ENCODE measurements at places on chromosomes 1 and 21.

DNA sequence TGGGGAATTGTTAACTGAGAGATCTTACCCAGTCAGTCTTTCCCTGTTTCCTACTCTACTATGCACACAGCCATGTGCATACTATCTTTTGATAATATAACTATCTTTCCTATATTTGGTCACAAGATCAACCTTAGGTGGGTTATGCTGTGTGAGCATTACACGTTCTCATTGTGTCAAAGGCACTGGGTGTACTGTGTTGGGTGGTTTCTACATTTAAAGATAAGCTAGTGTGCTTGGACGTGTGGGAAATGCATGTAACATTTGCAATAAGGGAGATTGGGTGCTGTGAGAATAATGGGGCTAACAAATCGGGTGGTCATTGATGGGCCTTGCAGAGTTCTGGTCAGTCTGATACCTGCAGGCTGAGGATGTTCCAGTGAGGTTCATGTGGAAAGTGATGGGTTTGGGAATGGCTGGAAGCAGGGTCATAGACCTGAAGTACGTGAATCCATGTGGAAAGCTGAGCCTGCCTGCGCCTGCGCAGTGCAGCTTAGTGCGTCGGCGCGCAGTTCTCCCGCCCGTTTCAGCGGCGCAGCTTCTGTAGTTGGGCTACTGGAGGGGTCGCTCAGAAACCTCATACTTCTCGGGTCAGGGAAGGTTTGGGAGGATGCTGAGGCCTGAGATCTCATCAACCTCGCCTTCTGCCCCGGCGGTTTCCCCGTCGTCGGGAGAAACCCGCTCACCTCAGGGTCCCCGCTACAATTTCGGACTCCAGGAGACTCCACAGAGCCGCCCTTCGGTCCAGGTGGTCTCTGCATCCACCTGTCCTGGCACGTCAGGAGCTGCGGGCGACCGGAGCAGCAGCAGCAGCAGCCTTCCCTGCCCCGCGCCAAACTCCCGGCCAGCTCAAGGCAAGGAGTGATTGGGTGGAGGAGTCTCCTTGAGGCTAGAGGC lies at the start of gene MSH4:
Gene MSH4 (plus strand): TSS at position 507 of the 897 bp plus-strand sequence. CDS start 104 bp downstream, at position 611.
- no peak for DNase-seq

DNA sequence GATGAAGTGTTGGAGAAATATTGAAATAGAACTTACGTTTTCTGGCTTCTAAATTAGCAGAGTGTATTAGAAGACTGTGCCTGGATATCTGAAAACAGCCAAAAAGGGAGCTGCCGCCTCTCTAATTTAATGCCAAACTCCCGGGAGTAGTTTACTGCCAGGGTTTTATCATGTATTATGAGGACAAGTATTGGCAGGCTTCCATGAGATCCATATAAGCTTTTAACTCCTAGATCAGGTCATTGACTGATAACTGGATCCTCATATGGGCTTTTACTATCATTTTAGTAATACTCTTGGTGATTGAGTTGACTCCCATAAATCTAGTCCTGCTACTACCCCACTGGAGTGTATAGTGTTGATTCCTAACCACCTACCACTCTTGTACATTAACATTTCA lies 178.4 kb upstream of the CXADR start:
- DNase-seq, result no peak

- no peak for DNase-seq
Observed at GRCh38 chr1:23331713-23332112, 12.4 kb downstream of the HNRNPR start.

- no peak for DNase-seq
Observed at GRCh38 chr21:15309022-15309590, 244.3 kb upstream of the NRIP1 start.

GRCh38 chr1:32309960-32310359 lies 18.1 kb downstream of the HDAC1 start:
- no peak for DNase-seq

DNA sequence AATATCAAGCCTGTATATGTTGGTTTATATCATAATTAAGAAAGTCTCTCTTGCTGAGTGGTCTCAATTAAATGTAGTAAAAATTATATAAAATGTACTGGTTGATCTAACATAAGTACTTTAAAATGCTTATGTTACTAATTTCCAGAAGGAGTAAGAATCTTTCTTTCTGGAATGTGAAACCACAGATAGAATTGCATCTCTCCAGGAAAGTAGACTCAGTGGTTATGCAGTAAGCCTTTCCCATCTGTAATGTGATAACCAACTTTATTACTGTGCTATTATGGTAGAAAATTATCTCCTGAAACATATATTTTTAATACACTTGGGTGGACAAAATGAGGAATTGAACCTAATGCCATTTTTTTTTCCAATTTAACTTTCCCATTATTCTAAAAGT lies 8.9 kb upstream of the RALGPS2 start:
- DNase-seq, result no peak

DNA sequence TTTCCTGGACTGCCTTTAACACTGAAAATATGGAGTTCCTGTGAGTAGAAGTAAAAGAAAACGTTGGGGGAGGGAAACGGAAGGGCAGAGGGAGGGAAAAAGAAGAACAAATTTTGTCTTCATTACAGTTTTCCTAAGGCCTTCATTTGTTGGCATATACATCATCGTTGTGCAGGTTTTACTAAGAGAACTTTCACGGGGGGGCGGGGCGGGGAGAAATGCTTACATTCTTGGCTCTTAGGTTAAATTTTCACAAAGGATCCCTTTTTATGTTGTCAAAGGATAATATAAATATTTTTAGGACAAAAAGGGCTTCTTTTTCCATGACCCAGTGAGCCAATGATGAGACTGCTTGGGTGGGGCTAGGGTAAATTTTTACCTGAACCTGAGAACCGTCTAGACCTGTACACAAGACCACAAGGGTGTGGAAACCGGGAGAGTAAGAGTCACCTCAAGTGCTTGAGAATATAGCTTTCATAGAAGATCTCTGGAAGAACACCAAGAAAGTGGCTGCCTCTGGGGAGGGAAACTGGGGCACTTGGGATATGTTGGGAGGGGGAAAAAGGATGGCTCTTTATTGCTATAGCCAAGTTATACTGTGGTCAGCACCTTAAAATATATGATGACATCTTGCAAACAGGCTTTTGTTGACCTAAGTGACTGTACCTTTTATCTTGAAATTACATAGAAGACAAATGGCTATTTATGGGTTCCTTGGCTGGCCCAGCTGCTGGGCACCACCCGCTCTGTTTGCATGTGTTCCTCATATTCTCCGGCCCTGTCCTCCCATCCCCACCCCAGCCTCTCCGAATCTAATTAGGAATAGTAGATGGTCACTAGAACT lies 2.0 kb upstream of the UTP25 start:
- no peak for DNase-seq

DNA sequence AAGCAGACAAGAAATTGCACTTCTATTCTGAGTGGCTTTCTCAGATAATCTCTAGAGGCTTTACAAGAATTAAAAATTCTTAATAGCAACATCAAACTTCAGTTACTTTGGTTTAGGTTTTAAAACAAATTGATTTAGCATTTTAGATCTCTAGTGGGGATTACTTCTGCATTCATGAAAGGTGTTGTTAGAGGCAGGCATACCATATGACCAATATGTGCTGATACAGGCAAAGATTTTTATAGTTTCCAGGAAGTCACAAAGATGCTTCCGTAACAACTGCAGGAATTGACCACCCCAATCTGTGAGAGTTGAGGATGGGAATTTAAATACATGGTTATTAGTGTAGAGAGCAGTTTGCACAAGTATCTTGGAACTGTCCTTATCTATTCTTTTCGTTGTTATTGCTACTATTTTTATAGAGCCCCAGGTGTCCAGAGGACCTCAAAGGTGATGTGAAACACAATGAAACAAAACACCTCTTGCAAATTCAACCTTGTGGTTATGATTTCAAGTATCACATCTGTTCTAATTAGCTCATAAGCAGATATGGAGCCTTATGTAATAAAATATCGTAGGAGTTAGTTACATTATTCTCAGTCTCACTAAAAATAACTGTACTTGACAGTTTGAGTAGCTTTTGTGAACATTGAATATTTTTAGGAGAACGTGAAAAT lies 512.7 kb upstream of the ADGRL4 start:
- no peak for DNase-seq

DNA sequence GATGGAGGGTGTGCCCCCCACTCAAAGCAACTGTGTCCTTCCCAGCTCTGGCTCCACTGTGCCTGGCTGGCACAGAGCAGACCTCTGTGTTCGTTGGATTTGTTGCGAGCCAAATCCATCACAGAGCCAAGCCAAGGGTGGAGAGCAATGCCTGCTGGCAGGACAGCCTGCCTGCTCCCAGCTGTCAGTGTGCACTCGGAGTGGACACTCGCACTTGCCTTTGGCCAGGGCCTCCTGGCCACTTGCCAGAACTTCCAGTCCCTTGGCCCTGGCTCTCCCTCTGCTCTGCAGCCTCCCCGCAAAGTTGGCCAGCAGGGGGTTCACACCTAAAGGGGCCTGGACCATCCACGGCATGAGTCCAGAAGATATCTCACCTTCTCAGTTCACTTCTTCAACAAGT lies 16.4 kb downstream of the HEYL start:
- DNase-seq, result no peak

DNA sequence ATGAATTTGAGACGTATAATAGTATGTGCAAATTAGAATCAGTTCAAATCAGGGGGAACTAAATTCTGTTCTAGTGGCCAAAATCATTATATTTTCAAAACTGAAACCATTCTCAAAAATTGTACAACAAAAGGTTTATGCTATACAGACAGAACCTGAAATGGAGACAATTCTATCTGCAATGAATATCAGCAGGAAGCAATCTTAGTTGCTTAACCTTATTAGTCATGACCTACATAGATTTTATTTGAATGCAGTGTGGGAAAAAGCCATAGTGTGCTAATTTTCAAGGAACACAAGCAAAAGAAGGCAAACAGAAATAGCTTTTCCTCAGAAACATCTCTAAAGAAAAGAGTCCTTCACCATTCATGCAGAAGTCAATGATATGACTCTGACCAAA lies 6.5 kb downstream of the AK5 start:
- DNase-seq, result no peak

- no peak for DNase-seq
Observed at GRCh38 chr1:8458607-8459006, 140.7 kb downstream of the SLC45A1 start.

- no peak for DNase-seq
Observed at GRCh38 chr1:46466477-46467182, 23.0 kb upstream of the DMBX1 start.

DNA sequence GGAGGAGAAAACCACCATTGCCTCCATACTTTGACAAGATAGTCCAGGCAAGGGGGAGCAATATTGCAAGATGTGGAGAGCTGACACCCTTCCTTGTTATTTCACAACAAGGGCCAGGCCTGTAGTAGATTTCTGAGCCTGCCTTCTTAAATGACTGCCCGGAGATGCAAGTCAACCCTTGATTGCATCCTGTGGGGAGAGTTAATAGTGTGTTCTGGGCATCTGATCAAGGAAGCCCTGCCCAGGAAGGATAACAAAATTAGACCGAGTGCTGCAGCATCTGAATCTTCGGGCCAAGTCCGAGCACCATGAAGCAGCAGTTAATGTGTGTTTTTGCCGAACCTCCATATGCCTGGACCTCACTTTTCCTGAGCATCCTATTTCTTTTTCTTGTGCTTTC lies 382.3 kb downstream of the PRDM2 start:
- DNase-seq, result no peak

GRCh38 chr1:5509664-5510452 lies 482.4 kb downstream of the NPHP4 start:
- DNase-seq, result peak; percentile 62

DNA sequence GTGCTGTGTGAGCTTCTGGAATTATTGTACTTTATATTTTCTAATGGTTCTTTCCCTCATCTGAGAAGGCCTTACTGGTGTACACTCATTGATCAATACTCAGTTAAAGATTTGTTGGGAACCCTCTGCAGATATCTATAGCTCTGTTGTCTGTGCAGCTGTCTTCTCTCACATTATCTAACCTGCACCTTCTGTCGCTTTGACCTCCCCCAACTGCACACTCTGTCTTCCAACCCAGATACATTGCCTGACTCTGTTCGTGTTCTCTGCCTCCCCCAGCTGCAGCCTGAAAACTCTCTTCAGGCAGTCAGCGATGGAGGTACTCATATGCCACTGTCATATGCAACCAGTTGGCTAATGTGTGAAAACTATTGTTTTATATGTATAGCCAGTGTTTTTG lies 334.3 kb downstream of the NCAM2 start:
- no peak for DNase-seq

DNA sequence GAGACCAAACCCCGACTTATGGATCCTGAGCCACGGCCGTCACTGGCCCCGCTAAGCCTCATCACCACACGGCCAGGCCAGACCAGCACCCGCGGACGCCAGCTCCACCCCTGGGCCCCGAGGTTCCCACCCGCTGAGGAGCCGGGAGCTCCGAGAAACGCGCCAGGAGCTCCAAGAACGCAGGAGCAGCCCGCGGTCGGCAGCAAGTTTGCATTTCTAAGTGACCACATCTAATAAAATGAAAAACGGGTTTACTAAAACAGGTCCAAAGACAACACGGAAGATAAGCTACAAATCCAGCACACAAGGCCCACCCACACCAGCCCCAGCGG lies 8.1 kb upstream of the C1QTNF12 start:
- no peak for DNase-seq

- DNase-seq, result no peak
Observed at GRCh38 chr21:45950740-45951515, 30.6 kb upstream of the COL6A1 start.

DNA sequence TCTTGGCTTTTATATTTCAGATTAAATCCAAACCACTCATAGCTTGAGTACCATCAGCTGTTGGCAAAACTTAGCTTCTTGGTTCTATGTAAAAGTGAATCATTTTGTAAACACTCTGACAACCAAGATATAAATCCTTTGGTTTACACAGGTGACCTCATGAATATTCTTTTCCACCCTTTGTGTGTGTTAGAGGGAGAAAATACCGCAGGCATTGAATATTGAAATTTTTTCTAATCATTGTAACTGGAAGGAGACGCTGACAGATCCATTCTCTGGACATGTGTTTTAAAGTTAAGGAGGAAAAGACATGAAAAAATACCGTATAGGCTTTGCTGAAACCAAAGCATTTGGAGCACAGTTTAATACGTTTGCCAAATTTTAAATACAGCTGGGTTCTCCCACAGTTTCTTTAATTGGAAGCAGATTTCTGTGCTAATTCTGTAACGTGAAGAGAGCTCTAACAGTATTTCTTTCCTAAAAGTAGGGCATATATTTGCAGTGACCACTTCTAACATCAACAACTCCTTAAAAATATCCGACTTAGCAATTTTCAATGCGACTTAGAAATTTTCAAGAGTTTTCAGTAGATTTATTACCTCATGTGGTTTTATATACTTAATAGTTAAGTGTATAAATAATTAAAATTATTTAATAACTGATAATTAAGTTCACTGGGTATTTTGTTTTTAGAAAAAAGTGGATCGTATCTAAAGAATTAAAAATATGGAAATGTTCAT lies 388.2 kb downstream of the USP25 start:
- no peak for DNase-seq

- no peak for DNase-seq
Observed at GRCh38 chr1:10781137-10781536, 15.3 kb downstream of the CASZ1 start.

GRCh38 chr1:218591966-218592365 lies 246.8 kb downstream of the TGFB2 start:
- no peak for DNase-seq

- DNase-seq, result no peak
Observed at GRCh38 chr1:182784556-182785171, 4.9 kb upstream of the NPL start.

All from stimulated activated CD8-positive, alpha-beta memory T cell treated with anti-CD3 and anti-CD28 coated beads, Interleukin-12 subunit alpha, Interleukin-12 subunit beta, amount 100 ng/mL, for 1 hour (primary cell).